HCT116 (cell line): ENCODE measurements at places on chromosomes 1 and 21. TPM values are rescaled to one million over a fixed set of nuclear protein-coding genes. Genes with fewer than 3 reads are reported as not detected.

C4BPA gene
- 0.32 TPM for total RNA-seq

PLA2G2F gene
- 0.12 TPM for total RNA-seq

UBE2G2 gene
- 86.5 TPM for total RNA-seq

HORMAD1 gene
- total RNA-seq = not detected

A3GALT2 gene
- not detected for total RNA-seq

BTF3L4 gene
- 56.6 TPM for total RNA-seq

DNAH14 gene
- total RNA-seq = 33.2 TPM

DNA sequence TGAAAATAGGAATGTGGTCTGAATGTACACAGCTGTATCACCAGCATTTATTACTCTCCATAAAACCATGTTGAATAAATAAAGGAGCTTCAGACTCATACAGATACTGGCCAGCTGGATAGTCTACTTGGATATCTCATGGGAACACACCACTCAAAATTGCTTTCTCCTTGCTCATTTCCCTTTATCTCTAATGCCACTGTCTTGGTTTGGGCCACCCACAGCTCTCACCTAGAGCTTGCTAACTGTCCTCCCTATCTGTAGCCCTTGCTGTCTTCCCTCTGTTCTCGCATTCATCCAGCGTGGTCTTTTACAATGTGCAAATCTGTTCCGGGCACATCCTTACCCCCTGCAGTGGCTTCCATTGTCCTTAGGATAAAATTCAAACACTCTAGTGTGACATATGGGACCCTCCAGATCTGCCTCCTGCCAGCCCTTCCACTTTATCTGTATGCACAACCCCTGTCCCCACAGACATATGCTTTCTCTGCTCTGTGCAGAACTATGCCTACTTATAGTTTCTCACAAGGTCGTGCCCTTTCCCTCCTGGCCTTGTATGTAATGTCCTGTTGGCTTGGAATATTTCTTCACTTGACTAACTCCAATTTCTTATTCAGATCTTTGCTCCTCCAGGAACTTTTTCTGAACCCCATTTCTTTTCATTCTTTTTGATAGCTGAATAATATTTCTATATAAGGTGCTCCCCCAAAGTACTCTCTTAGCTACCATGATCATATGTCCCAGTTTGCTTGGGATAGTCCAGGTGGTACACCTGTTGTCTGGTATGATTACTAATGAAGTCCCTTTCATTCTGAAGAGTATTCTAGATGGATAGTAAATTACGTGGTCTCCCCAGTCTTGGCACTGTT, 2.9 kb downstream of the FLVCR1 start:
- H3K36me3 ChIP-seq = peaks cover 17% of the 10 kb centered on the region
- H3K4me3 ChIP-seq = no peak overlapping the region
- no peaks in the 10 kb centered on the region for H3K27me3 ChIP-seq
- DNase-seq = no peak

- no peaks in the 10 kb centered on the region for H3K36me3 ChIP-seq
- H3K27ac ChIP-seq = no peak overlapping the region
- H3K4me1 ChIP-seq = no peaks in the 10 kb centered on the region
- no peak overlapping the region for H3K4me3 ChIP-seq
- no peaks in the 10 kb centered on the region for H3K27me3 ChIP-seq
- no peak for DNase-seq
Observed at GRCh38 chr21:17195976-17196375, 316.9 kb upstream of the CXADR start.

- H3K4me3 ChIP-seq = no peak overlapping the region
- no peaks in the 10 kb centered on the region for H3K36me3 ChIP-seq
- H3K4me1 ChIP-seq = no peaks in the 10 kb centered on the region
- no peak overlapping the region for H3K27ac ChIP-seq
- no peaks in the 10 kb centered on the region for H3K27me3 ChIP-seq
- no peak for DNase-seq
Observed at GRCh38 chr21:42461185-42461520, 34.9 kb downstream of the RSPH1 start.

- peaks cover 12% of the 10 kb centered on the region; the same call in 1 of the 2 replicates for H3K4me1 ChIP-seq
- H3K36me3 ChIP-seq = no peaks in the 10 kb centered on the region
- H3K27me3 ChIP-seq = no peaks in the 10 kb centered on the region
- no peak overlapping the region for H3K4me3 ChIP-seq
- no peak overlapping the region for H3K27ac ChIP-seq
Observed at GRCh38 chr1:41619511-41620364, 135.3 kb upstream of the EDN2 start.

- no peak overlapping the region for H3K27ac ChIP-seq
- peaks cover 17% of the 10 kb centered on the region for H3K27me3 ChIP-seq
- H3K4me3 ChIP-seq = no peak overlapping the region
- no peak for DNase-seq
- H3K36me3 ChIP-seq = no peaks in the 10 kb centered on the region
Observed at GRCh38 chr1:118101999-118102398, 83.0 kb downstream of the SPAG17 start.

DNA sequence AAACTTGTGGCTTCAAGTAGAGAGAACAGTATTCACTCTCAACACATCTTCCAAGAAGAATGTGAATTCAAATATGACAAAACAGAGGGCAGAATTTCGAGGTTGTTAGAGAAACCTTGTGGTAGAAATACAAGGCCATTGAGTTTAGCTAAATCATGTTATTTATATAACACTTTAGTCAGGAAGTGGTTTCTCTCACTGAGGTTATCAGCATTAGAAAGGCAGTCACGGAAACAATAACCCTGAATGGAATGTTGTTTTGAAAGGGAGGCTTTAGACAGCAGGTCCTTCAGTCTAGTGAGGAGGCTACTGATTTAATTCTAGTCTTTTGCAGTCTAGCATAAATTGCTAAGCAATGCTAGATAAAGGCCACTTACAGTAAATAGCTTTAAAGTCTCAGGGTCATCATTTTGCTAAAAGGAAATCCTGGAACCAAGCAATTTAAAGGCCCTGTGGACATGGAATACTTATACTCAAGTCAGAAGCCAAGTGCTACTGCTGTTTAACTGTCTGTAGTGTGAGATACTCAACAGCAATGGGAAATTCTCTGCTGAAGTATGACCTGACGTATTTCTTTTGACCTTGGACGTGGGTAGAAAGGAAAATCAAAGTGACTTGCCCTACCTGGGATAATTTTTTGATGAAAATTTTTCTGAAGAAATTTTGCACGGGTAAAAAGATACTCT, 89.0 kb upstream of the CHODL start:
- no peaks in the 10 kb centered on the region for H3K27me3 ChIP-seq
- no peaks in the 10 kb centered on the region for H3K36me3 ChIP-seq
- H3K4me1 ChIP-seq = no peaks in the 10 kb centered on the region
- no peak overlapping the region for H3K4me3 ChIP-seq
- no peak overlapping the region for H3K27ac ChIP-seq

- no peaks in the 10 kb centered on the region for H3K36me3 ChIP-seq
- H3K4me3 ChIP-seq = no peak overlapping the region
- no peaks in the 10 kb centered on the region for H3K27me3 ChIP-seq
- H3K27ac ChIP-seq = no peak overlapping the region
- DNase-seq = no peak
- peaks cover 9% of the 10 kb centered on the region for H3K4me1 ChIP-seq
Observed at GRCh38 chr1:56326056-56326455, 253.3 kb downstream of the PLPP3 start.

DNA sequence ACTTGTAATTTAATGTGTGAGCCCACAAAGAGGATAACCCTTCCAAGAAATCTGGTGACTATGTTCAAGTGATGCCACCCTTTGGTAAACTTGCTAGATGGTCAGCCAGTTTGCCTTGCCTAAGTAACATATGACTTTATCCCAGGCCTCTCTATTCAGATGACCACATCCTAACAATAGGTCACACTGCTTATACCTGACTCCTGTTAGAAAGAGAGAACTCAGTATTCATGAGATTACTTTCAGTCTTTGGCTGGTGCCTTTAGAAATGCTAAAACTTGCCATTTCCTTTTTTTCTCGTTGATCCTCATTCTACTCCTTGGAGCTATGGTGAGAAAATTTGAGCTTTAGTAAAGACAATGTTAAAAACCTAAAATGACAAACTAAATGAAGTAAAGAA, 28.5 kb upstream of the SERBP1 start:
- no peaks in the 10 kb centered on the region for H3K4me1 ChIP-seq
- H3K36me3 ChIP-seq = no peaks in the 10 kb centered on the region
- no peak overlapping the region for H3K27ac ChIP-seq
- no peaks in the 10 kb centered on the region for H3K27me3 ChIP-seq
- no peak overlapping the region for H3K4me3 ChIP-seq

DNA sequence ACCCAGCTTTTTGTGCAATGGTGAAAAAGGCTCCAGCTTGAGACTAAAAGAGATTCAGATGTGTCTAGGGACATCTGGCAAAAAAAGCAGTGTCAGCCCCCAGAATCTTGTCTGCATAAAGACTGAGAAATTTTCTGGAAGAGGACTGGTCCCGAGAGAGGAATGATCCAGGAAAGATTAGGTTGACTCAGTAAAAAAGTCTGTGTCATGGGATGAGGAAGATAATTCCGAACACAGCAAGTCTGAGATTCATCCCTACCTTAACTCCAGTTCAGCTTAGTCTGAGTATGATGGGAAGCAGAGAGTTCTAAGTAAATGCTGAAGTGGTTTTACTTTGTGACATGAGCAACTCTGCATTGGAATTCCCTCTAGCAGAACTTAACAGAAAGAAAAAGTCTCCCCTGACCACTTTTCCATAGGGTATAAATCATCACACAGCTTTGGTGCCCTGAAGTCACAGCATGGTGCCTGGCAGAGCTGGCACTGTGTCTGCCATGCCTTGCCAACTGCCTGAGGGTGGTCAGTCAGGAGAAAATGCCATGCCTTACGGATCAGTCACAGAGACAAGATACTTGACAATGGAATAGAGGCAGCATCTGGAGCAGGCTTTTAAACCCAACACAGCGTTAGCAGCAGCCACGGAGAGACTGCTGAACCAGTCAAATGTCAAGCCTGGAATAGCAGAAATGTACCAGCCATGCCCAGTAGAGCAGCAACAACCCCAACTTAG, 153.4 kb downstream of the ZC3H11B start:
- no peak overlapping the region for H3K4me3 ChIP-seq
- no peaks in the 10 kb centered on the region for H3K4me1 ChIP-seq
- no peak overlapping the region for H3K27ac ChIP-seq
- no peaks in the 10 kb centered on the region for H3K36me3 ChIP-seq
- H3K27me3 ChIP-seq = no peaks in the 10 kb centered on the region

GRCh38 chr1:160397651-160398050, 2.7 kb upstream of the VANGL2 start:
- no peak overlapping the region for H3K4me3 ChIP-seq
- peaks cover 6% of the 10 kb centered on the region; the same call in 1 of the 2 replicates for H3K4me1 ChIP-seq
- DNase-seq = no peak
- no peak overlapping the region for H3K27ac ChIP-seq
- H3K27me3 ChIP-seq = no peaks in the 10 kb centered on the region

DNA sequence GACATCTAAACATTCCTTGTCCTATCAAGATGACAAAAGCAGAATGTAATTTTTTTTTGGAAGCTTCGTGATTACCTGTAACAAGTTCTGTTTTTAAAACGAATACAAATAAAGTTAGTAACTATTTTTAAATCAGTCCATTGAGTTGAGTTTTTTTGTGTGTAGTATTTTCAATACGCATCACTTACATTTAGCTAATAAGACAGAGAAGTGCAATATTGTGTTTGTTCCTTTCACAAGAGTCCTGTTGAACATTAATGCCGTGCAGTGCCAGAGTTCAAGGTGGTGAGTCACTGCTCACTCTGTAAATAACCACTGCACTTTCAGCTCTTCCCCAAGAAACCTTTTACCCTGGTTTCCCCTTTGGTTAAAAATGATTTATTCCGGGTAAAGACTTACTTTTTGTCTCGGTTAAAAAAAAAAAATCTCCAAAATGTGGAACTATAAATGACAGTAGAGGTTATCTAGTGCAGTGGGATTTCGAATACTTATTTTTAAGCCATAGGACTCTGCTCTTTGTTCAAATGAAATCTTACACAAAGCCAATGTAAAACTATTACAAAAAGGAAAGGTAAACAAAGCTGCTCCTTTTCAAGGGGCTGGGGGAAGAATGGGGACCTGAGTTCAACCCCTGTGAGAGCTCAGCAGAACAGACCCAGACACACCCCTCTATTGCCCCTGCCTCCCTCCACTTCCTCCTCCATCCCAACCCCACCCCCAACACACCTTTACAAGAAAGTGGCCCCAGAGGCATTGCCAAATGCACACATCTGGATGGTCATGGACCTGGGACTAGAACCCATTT, 14.8 kb upstream of the NCMAP start:
- no peaks in the 10 kb centered on the region for H3K36me3 ChIP-seq
- H3K4me3 ChIP-seq = no peak overlapping the region
- H3K4me1 ChIP-seq = peaks cover 30% of the 10 kb centered on the region
- H3K27me3 ChIP-seq = no peaks in the 10 kb centered on the region

GRCh38 chr1:193592317-193592716, 405.9 kb upstream of the B3GALT2 start:
- H3K27me3 ChIP-seq = no peaks in the 10 kb centered on the region
- DNase-seq = no peak
- H3K4me3 ChIP-seq = no peak overlapping the region
- no peaks in the 10 kb centered on the region for H3K36me3 ChIP-seq
- no peaks in the 10 kb centered on the region for H3K4me1 ChIP-seq

- no peaks in the 10 kb centered on the region for H3K27me3 ChIP-seq
- DNase-seq = no peak
- H3K36me3 ChIP-seq = peaks cover 17% of the 10 kb centered on the region; the same call in 1 of the 2 replicates
- H3K4me3 ChIP-seq = no peak overlapping the region
Observed at GRCh38 chr1:201783058-201783457, 45.9 kb upstream of the IPO9 start.
